ENCODE measurements at places on chromosomes 3 and 15.

GRCh38 chr3:107727102-107727501 lies 204.3 kb downstream of the BBX start:
- DNase-seq = no peak

DNA sequence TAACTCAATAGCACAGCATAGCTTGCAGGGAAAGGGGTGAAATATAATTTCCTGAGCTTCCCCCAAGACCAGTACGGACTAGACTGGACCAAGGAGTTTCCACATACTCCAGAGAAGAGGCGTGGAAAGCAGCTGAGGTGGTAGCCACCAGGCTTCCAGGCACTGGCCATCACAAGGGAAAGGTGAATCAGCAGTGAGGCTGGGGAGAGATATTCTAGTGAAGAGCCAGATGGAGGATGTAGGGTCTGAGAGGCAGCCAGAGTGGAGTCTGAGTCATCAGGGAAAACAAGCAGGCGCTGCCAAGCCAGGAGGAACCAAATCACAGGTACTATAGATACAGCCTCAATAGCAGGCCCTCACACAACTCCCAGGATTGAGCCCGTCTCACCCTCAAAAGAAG lies 9.6 kb upstream of the RASA2 start:
- no peak for DNase-seq

DNA sequence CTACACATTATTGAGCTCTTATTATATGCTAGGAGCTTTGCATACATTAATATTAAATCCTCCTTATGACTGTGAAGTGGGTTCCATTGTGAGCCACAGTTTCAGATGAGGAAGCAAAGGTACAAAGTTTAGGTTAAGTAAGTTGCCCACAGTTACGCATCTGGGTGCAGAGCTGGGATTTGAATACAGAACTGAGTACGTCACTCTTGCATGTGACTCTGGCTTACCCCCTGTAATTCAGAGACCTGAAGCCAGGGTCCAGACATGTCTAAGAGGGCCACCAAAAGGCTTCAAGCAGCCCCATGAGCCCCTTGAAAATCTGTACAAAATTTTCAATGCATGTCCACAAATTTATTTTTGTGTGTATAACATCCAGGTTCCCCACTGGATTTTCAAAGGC lies 71.8 kb downstream of the KLF15 start:
- no peak for DNase-seq

DNA sequence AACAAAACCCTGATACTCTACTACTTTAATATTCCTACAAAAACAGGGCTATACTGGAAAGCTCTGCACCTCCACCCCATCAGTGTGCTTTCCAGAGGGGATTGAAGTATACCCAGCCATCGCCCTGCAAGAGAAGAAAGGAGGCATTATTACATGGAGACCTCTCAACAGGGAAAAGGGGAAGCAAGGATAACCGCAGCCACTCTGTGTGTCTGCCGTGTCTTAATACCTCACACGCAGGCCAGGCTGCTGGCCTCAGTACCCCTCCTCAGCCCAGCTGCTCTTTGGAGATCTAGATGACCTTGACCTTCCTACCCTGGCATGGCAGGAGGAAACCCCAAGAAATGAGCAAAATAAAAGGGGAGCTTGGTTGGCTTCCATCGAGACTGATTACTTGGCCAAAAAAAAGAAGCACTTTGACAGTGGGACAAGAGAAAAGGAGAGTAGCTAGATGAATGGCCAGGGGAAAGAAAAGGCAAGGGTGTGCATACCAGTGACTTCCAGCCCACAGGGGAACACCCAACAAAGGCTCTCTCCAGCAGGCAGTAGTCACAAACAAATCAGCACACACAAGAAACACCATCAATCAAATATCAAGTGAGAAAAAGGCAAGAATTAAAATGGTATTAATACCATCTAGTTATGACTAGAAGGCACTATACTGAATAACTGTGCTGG lies 129.4 kb downstream of the STT3B start:
- DNase-seq = no peak

- DNase-seq = no peak
Measured at GRCh38 chr3:62281726-62282125, 91.6 kb downstream of the FEZF2 start.

DNA sequence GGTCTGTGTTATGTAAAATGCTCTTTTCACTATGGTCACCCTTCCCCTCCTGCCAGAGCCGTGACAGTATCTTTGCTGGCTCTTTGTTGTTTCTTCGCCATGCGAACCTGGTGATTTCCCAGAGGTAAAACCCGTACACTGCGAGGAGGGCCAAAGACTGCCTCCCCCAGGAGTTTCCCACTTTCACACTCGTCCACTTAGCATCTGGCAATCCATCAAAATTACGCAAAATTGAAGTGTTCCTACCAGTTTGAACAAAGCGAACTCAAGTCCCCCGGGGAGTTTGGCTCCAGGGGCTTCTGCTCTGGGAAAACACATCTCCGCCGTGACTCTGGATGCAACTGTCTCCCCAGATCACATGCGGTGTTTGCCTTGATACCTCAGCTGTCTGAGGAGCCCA lies 239.9 kb downstream of the FAM43A start:
- no peak for DNase-seq

GRCh38 chr15:40534371-40534770 lies 30.5 kb downstream of the CCDC32 start:
- DNase-seq = no peak

- DNase-seq = no peak
Measured at GRCh38 chr3:148763156-148763680, 64.4 kb upstream of the CPB1 start.

DNA sequence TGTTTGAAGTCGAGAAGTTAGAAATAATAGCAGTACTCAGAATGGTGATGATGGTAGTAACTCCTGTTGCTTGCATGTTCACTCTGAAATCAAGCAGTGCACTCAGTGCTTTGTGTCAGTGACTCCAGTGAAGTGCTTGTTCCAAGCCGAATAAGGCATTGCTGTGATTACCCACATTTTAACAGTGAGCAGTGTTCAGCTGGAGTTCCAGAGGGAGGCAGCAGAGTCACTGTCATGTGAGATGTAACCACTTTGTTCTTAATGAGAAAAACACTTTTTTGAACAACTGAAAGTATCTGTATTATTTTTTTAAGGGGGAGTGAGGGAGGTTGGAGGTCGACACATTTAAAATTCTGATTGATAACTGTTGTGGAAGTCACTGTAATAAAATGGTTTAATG lies 3.7 kb downstream of the MDFIC2 start:
- no peak for DNase-seq

Data from thoracic aorta (tissue), 2 donors.